ENCODE measurements at places on chromosomes 2 and 18.

DNA sequence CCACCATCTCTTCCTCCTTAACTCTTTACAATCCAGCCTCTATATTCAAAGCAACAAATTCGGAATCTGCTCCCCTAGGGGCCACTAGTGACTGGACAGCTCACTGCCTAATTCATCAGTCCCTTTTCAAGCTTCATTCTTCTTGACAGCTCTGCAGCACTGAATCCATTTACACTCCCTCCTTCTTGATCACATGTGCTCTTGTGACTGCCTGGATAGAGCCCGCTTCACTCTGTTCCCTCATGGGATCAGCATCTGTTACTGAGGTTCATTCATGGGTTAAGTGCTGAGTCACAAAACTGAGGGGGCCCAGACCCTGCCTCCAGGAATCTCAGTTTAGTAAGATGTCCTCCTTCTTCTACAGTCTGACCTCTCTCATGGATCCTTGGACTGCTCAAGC lies 81.5 kb downstream of the CYRIA start:
- no peak for DNase-seq

GRCh38 chr2:191382801-191383200 lies 137.6 kb downstream of the MYO1B start:
- no peak for DNase-seq

DNA sequence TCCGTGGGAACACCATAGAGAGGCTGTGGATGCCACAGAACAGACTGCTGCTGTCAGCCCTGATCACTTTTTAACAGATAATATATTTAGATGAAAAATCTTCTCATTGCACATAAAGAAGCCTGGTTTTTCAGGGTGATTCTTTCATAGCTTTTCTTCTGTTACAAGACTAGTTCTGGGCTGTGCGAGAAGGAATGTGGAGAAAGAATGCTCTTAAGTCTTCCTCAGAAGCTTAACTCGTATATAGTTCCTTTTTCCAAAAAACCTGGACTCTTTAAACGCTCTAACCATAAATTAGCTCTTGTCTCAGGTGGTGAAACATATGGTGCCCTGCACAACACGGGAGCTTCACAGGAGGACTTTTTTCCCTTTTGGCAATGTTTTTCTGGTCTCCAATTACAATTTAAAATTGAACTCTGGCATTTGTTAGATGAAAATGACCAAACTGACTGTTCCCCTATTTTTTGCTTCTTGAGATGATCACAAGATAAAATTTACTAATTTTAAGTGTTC lies 125.9 kb upstream of the SMAD7 start:
- no peak for DNase-seq

DNA sequence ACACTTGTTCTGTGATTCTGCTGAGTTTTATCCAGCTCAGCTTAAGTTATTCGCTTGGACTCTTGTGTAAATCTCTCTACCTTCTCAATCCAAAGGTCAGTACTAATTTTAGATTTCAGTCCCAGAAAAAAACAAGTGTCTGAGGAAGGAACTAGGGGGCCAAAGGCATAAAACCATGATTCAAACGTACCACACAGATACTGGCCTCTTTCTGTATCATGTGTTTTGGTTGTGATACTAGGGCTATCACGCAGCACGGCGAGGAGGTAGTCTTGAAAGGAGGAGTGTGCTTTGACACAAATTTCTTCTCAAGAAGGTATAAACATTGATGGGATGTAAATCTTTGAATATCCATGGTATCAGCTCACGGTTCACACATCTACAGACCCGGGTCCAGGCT lies 8.3 kb downstream of the SERPINE2 start:
- no peak for DNase-seq

GRCh38 chr2:6113786-6114185 lies 421.6 kb downstream of the SOX11 start:
- DNase-seq = no peak

DNA sequence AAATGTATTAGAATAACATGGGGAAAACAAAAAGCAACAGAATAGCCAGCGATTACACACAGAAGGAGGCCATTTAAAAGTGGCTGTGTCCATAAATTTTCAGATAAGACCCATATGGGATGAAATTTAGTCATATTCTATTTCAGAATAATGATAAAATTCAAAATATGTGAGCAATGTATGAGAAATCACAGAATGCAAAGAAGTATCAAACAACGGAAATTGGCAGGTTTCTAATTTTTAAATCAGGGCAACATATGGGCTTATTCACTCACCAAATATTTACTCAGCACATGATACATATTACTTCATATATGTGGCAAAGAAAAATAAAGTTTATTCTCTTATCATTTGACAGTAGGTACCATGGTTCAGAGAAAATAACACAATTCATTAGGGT lies 208.5 kb downstream of the GRB14 start:
- DNase-seq = no peak

GRCh38 chr2:189232759-189233406 lies 53.3 kb upstream of the COL5A2 start:
- no peak for DNase-seq

GRCh38 chr2:102126169-102126568 lies 16.4 kb upstream of the IL1R1 start:
- no peak for DNase-seq

- DNase-seq = no peak
Observed at GRCh38 chr2:96831679-96832078, 12.1 kb downstream of the ANKRD23 start.
